ENCODE measurements at places on chromosomes 16 and 17. TPM values are rescaled to one million over a fixed set of nuclear protein-coding genes. Genes with fewer than 3 reads are reported as not detected.

DNA sequence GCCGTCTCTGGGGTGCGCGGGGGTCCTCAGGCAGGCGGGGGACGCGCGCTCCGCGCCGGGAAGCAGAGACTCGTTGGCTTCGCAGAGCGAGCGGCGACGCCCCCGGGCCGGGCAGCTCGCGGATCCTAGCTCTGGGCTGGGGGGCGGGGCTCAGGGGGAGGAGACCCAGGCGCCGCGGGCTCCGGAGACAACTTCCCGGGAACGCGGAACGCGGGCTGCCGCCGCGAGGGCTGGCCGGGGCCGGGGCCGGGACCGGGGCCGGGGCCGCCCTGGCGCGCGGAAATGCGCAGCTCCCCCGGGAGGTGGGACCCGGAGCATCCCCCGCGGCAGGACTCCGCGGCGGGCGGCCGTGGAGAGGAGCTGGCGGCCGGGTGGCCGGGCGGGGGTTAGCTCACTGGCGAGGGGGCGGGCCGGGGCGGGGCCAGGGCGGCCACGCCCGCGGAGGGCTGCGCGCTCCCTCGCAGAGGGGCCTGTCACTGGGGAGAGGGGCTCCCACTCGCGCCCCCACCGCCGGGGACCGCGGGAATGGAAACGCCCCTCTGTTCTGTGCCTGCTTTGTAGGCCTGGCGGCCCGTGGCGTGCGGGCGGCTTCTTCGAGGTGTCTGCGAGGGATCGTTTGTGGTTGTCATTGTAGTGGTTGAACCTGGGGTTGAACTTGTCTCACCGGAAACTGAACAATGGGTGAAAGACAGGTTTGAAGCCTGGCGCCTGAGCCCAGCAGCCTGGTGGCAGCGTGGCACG, at the start of gene GAS7:
Gene GAS7, minus strand, starts transcription at position 98 of the 741 bp plus-strand sequence.
- H3K27me3 ChIP-seq = peaks cover 27% of the 10 kb centered on the region
- peak within 1 kb of the TSS; percentile 65 for H3K4me3 ChIP-seq
- H3K36me3 ChIP-seq = peaks cover 4% of the 10 kb centered on the region

DNA sequence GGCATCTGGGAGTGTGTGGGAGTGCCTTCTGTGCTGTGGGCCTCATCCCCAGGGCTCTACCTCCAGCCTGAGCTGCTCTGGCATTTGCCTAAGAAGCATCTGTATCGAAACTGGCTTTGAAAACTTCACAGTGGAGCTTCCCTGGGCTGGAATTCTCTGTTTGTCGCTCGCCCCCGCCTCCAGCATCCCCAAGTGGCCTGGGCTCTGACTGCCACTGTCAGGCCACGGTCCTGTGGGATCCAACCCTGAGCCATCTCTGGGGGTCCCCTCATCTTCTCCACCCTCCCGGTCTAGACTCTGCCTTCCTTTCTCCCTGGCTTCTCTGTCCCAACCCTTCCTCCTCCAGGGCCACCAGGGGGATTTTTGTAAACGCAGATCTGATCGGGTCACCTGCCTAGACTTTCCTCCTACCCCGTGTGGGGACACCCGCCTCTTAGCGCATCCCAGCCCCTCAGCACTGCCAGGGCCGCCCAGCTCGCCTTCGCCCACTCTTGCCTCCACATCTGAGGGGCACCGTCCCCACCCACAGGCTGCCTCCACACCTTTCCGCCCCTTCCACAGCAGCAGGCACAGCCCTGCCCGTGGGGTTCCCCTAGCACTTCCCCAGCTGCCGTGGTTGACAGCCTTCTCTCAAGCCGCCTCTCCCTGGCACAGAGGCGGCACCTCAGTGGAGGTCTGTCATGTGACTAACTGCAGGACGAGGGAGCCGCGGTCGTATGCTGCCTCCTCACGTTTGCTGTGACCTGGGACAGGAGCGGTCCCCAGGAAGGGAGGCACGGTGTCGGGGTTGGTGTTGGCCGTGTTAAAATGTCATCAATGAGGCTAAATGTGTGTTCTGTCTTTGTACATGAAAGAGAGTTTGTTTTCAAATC, 12.0 kb downstream of the TBC1D24 start:
- DNase-seq = peak; percentile 90
- H3K36me3 ChIP-seq = peaks cover 2% of the 10 kb centered on the region
- peaks cover 14% of the 10 kb centered on the region for H3K4me1 ChIP-seq

- H3K4me1 ChIP-seq = no peaks in the 10 kb centered on the region
- no peaks in the 10 kb centered on the region for H3K27me3 ChIP-seq
- H3K4me3 ChIP-seq = no peak overlapping the region
These were observed 28.8 kb upstream of the MTSS2 start for GRCh38 chr16:70714581-70715054.

DNA sequence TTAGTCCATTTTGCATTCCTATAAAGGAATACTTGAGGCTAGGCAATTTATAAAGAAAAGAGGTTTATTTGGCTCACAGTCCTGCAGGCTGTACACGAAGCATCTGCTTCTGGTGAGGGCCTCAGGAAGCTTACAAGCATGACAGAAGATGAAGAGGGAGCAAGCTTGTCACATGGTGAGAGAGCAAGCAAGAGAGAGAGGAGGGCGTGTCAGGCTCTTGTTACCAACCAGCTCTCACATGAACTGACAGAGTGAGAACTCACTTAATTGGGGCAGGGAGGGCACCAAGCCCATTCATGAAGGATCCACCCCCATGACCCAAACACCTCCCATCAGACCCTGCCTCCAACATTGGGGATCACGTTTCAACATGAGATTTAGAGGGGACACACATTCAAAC, 1.6 kb downstream of the CHCT1 start:
- no peak overlapping the region for H3K4me3 ChIP-seq
- H3K27ac ChIP-seq = no peak overlapping the region
- no peak for DNase-seq
- H3K27me3 ChIP-seq = no peaks in the 10 kb centered on the region
- peaks cover 9% of the 10 kb centered on the region for H3K4me1 ChIP-seq
- no peaks in the 10 kb centered on the region for H3K36me3 ChIP-seq

- peaks cover 52% of the 10 kb centered on the region for H3K4me1 ChIP-seq
- H3K27me3 ChIP-seq = no peaks in the 10 kb centered on the region
- H3K4me3 ChIP-seq = peak overlapping the region; percentile 87
- peak overlapping the region; percentile 95 for H3K27ac ChIP-seq
- DNase-seq = no peak
These were observed 5.0 kb downstream of the SOCS1 start for GRCh38 chr16:11250786-11251524.

The MAF gene
- total RNA-seq = 71.4 TPM

DNA sequence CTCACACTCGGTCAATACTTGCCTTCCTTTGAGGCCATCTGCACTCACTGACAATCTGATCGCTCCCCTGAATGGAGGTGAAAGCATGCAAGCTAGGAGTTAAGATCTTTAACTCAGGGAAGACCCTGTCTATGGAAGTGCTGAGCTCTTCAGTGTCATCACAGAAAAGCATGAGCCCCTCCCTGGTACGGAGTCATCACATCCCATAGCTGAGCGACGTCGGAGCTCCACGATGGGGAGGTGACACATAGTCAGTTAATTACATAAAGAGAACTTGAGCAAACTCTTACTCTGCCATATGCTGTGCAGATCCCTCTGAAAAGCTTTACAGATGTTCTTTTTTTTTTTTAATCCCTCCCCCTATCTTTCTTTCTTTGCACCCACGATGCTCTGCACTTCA, 463.2 kb downstream of the WWOX start:
- DNase-seq = no peak
- H3K4me1 ChIP-seq = peaks cover 12% of the 10 kb centered on the region
- peaks cover 2% of the 10 kb centered on the region for H3K36me3 ChIP-seq
- H3K4me3 ChIP-seq = no peak overlapping the region
- no peaks in the 10 kb centered on the region for H3K27me3 ChIP-seq
- H3K27ac ChIP-seq = no peak overlapping the region

- H3K4me1 ChIP-seq = peaks cover 16% of the 10 kb centered on the region
- no peak overlapping the region for H3K4me3 ChIP-seq
- peaks cover 9% of the 10 kb centered on the region for H3K36me3 ChIP-seq
These were observed 4.5 kb downstream of the FBXL19 start for GRCh38 chr16:30927789-30928378.

DNA sequence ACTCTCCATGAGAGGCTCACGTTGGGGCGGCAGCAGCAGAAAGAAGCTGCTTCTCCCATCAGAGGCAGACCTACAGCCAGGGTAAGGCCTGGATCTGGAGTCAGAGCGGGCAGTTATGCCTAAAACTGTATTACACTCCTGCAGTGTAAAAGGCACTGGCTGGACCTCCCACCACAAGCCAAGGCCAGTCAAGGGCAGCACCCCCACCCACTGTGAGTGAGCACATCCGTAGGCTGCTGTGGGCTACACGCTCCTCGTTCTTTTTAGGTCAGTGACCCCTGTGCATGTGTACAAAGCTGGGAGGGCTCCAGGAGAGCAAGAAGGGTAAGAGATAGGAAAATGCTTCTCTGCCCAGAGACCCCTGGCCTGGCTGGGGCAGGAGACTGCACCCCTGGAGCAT, 20.7 kb downstream of the DCAKD start:
- peaks cover 40% of the 10 kb centered on the region for H3K36me3 ChIP-seq
- H3K4me3 ChIP-seq = no peak overlapping the region
- H3K27me3 ChIP-seq = no peaks in the 10 kb centered on the region
- H3K4me1 ChIP-seq = no peaks in the 10 kb centered on the region
- DNase-seq = no peak

The TPSD1 gene
- total RNA-seq = not detected

DNA sequence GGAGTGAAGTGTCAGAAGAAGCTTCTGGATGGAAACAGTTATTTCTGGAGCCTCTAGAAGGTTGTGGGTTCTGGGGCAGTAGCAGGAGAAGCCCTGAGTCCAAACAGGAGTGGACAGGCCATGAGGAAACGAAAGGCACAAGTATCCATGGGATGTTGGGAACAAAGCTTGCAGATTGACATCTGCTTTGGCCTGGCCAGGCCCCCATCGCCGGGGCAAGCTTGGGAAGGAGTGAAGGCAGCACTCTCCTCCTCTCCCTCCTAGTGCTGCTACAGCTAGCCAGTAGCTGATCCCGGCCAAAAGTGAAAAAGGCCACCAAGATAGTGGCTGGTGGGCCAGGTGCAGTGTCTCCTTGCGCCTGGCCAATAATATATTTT, 40.4 kb downstream of the B9D1 start:
- peaks cover 3% of the 10 kb centered on the region for H3K36me3 ChIP-seq
- H3K4me3 ChIP-seq = no peak overlapping the region
- no peaks in the 10 kb centered on the region for H3K4me1 ChIP-seq

The MYH2 gene
- not detected for total RNA-seq

GRCh38 chr16:55340445-55340844, 16.4 kb downstream of the IRX6 start:
- no peak overlapping the region for H3K27ac ChIP-seq
- H3K4me3 ChIP-seq = no peak overlapping the region
- H3K36me3 ChIP-seq = no peaks in the 10 kb centered on the region
- DNase-seq = no peak

The FZD2 gene
- total RNA-seq = 0.09 TPM

DNA sequence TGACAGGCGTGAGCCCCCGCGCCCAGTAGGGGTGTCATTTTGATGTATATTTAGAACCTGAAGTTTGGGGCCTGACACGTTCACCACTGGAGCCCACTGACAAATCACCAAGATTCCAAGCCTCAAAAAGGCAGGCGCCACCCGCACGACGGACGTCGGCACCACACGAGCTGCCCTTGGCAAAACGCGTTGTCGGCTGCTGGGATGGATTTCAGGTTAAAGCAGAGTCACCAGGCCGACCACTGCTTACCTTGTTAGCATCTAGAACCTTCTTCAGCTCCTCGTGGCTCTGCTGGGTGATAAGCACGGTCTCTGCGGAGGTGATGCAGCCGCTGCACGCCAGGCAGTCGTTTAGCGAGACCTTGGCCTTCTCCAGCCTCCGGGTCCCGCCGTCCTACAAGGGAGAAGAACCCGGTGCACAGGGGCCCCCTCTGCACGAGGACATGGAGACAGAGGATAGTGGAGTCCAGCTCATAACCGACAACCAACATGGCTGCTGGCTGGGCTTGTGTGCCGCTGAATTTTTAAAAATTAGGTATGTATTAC, 3.8 kb downstream of the CIAO3 start:
- no peak overlapping the region for H3K27ac ChIP-seq
- DNase-seq = no peak
- H3K36me3 ChIP-seq = peaks cover 27% of the 10 kb centered on the region
- H3K4me1 ChIP-seq = peaks cover 30% of the 10 kb centered on the region
- no peaks in the 10 kb centered on the region for H3K27me3 ChIP-seq
- H3K4me3 ChIP-seq = no peak overlapping the region

DNA sequence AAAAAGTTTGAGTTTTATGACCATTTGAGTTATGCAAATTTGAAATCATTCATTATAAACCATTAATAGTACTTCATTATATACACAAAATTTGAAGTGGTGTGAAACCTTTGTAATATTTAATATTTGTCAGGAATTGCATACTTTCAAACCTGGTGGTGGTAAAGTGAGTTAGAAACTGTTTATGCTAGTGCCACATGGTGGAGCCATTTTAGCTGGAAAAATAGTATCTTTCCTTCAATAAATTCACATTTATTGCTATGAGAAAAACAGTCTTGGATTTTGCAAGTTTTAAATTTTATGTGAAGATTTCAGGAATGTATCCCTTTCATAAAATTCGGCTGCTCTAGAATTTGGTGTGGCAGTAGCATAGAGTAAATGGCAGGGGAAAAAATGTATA, 7.3 kb upstream of the BLMH start:
- H3K27me3 ChIP-seq = no peaks in the 10 kb centered on the region
- no peak overlapping the region for H3K4me3 ChIP-seq
- H3K4me1 ChIP-seq = peaks cover 4% of the 10 kb centered on the region
- no peak for DNase-seq
- H3K36me3 ChIP-seq = no peaks in the 10 kb centered on the region
- no peak overlapping the region for H3K27ac ChIP-seq

GRCh38 chr16:72536723-72537435, 364.9 kb upstream of the PMFBP1 start:
- no peak for DNase-seq
- H3K36me3 ChIP-seq = no peaks in the 10 kb centered on the region
- no peak overlapping the region for H3K27ac ChIP-seq
- H3K27me3 ChIP-seq = no peaks in the 10 kb centered on the region
- no peak overlapping the region for H3K4me3 ChIP-seq

The KRT37 gene
- total RNA-seq = not detected

DNA sequence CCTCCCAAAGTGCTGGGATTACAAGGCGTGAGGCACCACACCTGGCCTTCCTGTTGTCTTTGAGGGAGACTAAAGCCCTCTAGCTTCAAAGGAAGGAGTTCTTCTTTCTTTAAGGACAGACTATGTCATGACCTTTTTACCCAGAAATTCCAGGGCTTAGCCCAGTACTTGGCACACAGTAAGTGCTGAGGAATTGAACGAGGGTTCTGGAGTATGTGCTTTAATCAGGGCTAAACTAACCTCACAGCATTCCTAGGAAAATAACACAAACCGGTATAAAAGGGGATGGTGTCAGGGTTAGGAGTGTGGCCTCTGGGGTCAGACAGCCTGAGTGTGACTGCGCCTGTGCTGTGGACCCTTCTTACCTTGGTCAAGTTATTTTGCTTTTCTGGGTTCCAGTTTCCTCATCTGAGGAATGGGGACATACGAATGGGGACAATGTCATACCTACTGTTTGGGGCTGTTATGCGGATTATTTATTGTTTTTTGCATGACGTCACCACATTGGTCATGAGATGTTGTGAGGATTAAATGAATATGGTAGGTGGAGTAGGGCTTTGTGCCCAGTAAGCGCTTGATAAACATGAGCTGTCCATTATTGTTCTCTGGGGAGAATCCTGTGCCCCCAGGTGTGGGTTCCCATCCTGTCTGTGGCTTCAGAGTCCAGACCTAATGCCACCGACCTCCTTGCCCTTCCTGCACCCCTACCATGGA, 21.9 kb downstream of the KSR1 start:
- peaks cover 92% of the 10 kb centered on the region for H3K4me1 ChIP-seq
- DNase-seq = no peak
- H3K27me3 ChIP-seq = no peaks in the 10 kb centered on the region
- peaks cover 13% of the 10 kb centered on the region for H3K36me3 ChIP-seq
- no peak overlapping the region for H3K27ac ChIP-seq
- no peak overlapping the region for H3K4me3 ChIP-seq
